ENCODE measurements at places on chromosomes 2 and 18.

GRCh38 chr2:33000986-33001385 is 54.2 kb downstream of the LTBP1 start:
- DNase-seq, result no peak

- no peak for DNase-seq
These were observed 52.5 kb upstream of the GPR17 start for GRCh38 chr2:127593228-127594115.

GRCh38 chr2:143148011-143148410 is 18.8 kb downstream of the ARHGAP15 start:
- no peak for DNase-seq

- no peak for DNase-seq
These were observed 5.1 kb upstream of the SELENOI start for GRCh38 chr2:26340831-26341230.

DNA sequence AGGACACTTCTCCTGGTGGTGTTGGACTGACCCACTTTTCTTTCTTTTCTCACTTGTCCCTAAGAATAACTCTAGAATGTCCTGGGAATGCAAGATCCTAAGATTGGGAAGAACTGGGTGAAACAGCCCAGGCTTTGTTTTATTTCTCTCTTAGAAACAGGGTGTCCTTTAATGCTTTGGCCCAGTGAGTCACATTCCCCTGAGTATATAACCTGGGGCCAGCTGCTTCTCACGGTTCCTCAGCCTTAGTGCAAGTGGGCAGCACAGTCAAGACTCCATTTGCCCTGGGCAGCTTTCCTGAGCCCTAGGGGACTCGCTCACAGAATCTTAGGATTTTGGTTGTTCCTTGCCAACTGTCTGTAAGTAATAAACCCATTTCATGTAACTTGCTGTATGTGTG is 355.0 kb downstream of the DSC3 start:
- no peak for DNase-seq

GRCh38 chr2:68086166-68086565 is 23.4 kb upstream of the C1D start:
- DNase-seq, result no peak

DNA sequence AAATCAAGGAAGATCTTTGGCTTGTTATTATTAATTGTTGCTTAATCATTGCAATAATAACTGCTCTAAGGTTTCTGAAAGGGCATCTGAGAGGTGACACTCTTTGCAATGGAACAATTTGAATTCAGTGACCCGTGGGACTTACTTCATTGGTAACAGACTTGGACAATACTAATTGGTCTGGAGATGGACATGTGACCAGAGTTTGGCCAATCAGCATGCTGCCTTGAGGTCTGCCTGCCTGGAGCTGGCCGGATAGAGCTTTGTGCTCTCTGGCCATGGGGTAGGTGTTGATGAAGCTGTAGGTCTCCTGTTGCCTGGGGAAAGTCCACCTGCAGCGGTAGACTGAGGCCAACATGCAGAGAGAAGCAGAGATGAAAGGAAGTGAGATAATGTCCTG is 24.0 kb upstream of the VPS4B start:
- DNase-seq, result no peak

DNA sequence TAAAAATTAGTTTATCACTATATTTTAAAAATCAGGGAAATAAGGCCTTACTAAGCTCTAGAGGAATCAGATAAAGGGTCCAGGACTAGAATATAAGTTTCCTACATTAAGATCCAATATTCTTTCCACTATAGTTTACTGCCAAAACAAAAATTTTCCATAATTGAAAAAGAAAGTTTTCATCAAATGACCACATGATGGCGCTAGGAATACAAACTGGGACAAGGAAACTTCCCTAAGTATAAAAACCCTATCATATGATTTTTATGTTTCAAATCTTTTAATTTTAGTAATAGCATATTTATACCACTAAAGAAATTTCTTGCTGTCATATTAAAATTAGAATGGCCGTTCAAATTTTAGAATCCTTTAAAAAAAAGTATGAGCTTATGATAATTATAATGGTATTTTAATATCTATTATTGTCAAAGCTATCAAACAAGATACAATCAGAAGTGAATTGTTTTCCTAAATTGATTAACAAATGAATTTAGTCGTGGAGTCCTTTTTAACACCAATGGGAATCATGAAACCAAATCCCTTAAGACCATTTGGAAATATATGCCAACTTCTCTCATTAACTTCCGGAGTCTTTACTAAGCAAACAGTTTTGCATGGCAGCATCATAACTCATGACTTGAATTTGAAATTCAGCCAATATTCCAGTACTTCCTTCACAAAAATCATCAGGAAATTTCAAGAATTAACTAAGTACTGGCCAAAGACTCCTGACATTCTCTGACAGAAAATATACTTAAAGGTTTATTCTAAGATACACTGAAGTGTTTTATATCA is 70.3 kb downstream of the SCN1A start:
- DNase-seq, result no peak

DNA sequence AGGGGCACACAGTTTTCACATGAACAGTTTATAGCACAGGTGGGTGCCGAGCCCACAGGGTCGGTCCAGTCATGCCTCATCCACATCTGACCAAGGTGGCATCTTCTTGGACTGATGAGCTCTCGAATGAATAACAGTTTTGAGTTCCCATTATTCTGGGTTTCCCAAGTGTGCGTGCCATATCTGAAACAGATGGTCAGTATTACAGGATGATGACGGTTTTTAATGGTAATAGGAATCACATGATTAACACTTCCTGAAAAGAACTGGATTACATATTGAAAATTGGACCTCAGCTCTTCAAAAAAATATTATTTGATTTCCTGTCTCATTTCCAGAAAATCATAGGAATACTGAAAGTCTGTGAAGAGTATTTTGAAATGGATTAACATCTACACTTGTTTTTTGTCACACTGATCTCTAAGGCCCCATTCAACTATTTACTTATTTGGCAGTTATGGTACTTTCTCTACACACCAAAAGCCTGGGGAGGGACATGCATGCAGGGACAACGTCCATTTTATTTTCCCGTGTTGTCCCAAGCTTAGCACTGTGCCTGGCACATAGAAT is 22.2 kb upstream of the NAB1 start:
- no peak for DNase-seq

DNA sequence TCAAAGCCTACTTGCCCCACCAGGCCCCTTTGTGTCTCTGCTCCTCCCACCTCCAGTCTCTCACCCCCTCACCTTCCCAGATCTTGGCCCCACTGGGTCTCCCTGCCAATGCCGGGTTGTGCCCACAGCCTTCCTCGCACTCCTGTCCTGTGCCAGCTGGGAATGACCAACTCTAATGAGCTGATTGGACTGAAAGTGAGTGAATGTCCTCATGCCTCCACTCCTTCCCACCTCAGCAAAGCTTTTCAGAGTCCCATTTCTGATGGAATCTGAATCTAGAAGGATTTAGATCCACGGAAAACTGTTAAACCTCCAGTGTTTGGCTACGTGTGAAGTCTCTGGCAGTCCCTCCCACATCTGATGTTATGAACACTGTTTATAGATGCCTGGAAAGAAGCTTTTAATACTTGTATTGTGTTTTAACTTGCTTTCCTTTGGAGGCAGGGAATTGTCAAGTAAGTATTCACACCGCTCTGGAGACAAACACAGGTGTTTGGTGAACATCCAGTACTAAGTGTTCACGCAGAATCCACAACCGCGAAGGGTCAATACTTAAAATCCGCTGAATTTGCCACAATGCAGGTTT is 103.9 kb downstream of the RTN4 start:
- DNase-seq, result no peak

DNA sequence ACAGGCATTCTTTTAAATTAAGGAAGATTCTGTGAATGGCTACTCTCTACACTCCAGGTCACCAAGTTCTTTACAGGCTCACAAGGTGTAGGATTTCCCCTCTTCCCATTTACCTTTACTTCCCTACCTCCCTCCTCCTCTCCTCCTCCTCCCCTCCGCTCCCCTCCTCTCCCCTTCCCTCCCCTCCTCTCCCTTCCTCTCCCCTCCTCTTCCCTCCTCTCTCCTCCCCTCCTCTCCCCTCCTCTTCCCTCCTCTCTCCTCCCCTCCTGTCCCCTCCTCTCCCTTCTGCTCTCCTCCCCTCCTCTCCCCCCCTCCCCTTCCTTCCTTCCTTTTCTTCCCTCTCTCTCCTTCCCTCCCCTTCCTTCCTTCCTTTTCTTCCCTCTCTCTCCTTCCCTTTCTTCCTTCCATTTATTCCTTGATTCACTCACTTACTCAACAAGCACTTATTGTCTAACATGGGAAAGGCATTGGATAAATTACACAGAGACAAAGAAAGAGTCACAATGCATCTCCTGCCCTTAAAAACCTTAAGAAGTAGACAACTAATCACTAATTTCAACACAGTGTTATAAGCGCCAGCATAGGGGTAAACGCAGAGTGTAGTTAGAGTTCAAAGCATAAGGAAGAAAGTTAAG is 152.3 kb downstream of the CCDC178 start:
- no peak for DNase-seq

GRCh38 chr2:33782395-33783230 is 183.5 kb upstream of the FAM98A start:
- peak; percentile 35 for DNase-seq

DNA sequence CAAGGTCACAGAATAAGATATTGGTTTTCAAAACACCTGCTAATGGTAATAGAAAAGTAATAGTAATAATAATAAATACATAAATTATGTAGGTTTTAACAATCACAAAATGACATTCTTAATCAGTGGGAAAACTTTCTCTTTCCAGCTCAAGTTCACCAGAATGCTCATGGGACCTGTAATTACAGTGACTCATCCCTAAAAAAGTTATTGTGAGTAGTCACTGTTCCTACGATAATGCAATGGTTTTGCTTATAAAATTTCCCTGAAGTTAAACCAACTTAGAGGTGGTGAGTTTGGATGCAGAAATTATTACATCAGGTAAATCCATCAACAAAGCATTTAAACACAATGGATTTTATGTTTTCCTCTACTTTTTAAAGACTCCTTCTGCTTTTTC is 502.3 kb downstream of the PID1 start:
- DNase-seq, result no peak

- DNase-seq, result no peak
These were observed 281.0 kb downstream of the AFF3 start for GRCh38 chr2:99861376-99861760.

GRCh38 chr2:118046634-118047210 is 32.9 kb upstream of the CCDC93 start:
- no peak for DNase-seq

- no peak for DNase-seq
These were observed 303.6 kb downstream of the NDUFA10 start for GRCh38 chr2:239721531-239721930.

- DNase-seq, result no peak
These were observed 133.3 kb upstream of the NOSTRIN start for GRCh38 chr2:168669151-168669550.

DNA sequence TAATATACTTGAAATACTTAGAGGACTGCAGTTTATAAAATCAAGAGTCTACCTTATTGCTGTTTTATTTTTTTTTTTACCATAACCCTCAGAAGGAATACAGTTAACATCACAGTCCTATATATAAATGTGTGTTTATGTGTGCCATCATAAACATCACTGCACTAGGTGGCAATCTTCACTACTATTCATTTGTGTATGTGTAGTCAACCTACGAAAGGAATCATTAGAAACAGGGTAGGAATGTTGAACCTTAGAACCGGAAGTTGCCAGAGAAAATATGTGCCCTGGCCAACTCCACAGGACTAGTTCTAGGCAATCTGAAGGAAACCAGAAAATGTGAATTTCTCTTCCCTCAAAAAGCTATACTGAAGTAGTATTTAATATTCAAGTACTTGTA is 3.4 kb downstream of the GEN1 start:
- no peak for DNase-seq

DNA sequence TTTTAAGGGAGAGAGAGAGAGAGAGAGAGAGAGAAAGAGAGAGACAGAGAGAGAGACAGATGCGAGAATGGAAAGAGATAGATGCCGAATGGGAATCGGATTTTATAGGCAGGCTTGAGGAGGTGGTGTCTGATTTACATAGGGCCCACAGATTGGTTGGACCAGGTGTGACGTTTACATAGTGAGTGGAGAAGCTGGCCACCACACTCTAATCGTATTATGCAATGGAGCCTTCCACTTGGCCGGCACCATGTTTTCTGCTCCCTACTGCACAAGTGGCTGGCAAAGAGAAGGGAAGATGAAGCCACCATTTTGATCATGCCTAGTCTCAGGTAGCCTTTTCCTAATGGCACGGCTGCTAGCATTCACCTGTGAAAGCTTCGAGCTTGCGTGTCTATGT is 33.9 kb downstream of the CD8B2 start:
- DNase-seq, result no peak

DNA sequence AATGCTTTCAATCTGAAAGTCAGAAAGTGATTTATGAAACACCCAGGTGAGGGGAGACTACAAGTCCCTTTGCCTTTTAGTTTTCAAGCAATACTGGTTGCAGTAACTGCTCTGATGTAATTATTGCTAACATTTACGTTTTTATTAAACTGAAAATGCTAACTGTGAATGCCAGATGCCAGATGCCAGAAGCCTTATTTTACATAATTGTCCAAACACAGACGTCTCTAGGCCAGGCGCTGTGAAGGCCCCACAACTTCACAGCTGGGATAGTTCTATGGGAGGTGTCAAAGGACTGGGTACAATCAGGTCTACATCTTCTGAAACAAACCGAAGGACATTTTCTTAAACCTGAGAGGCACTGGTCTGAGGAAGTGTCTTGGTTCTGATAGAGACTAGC is 27.5 kb upstream of the MSGN1 start:
- no peak for DNase-seq

- DNase-seq, result no peak
These were observed 64.9 kb downstream of the LNPK start for GRCh38 chr2:175937216-175937615.

GRCh38 chr2:201990069-201990468 is 43.6 kb upstream of the FZD7 start:
- DNase-seq, result no peak

- DNase-seq, result no peak
These were observed 15.7 kb downstream of the CCDC85A start for GRCh38 chr2:56199492-56199891.

GRCh38 chr2:200689115-200689514 is 103.3 kb downstream of the AOX1 start:
- no peak for DNase-seq

DNA sequence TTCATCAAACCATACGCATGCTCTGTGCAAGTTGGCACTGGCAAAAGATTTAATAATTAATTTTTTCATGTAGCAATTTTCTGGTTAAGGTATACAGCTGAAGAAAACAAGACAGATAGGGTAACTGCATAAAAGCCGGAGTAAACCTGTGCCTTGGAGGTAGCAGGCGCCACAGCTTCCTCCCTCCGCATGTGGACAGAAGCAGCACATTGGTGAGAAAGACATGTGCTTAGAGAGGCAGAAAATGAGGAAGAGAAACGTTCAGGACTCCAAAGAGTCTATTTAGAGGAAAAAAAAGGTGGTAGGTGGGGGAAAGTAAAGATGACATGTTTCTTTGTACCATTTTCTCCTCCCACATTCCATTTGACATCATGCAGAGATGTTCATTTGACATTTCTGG is 9.3 kb downstream of the ST6GAL2 start:
- DNase-seq, result no peak

Measured in WERI-Rb-1 (cell line).